ENCODE measurements at places on chromosomes 4 and X. TPM values are rescaled to one million over a fixed set of nuclear protein-coding genes. Genes with fewer than 3 reads are reported as not detected.

MAGEA12 gene
- 0.29 TPM for total RNA-seq

TEX13B gene
- total RNA-seq = not detected

CT55 gene
- 0.97 TPM for total RNA-seq

SPIN2A gene
- total RNA-seq = 2.8 TPM

PTCHD1 gene
- 8.3 TPM for total RNA-seq

GATA1 gene
- total RNA-seq = not detected

POLN gene
- 21.2 TPM for total RNA-seq

RNF150 gene
- total RNA-seq = 38.0 TPM

FMR1NB gene
- not detected for total RNA-seq

GPC4 gene
- total RNA-seq = 6.8 TPM

TMPRSS11D gene
- total RNA-seq = not detected

RNF175 gene
- total RNA-seq = 29.8 TPM

HPGDS gene
- 1.6 TPM for total RNA-seq

FAM184B gene
- total RNA-seq = 2.7 TPM

GABRG1 gene
- total RNA-seq = 29.9 TPM

DMP1 gene
- total RNA-seq = not detected

F9 gene
- total RNA-seq = not detected

LRIT3 gene
- 1.1 TPM for total RNA-seq

MAGEA2 gene
- not detected for total RNA-seq

NUDT9 gene
- total RNA-seq = 37.4 TPM

MORF4L2 gene
- 339 TPM for total RNA-seq
